ENCODE measurements at places on chromosomes 11 and 22.

DNA sequence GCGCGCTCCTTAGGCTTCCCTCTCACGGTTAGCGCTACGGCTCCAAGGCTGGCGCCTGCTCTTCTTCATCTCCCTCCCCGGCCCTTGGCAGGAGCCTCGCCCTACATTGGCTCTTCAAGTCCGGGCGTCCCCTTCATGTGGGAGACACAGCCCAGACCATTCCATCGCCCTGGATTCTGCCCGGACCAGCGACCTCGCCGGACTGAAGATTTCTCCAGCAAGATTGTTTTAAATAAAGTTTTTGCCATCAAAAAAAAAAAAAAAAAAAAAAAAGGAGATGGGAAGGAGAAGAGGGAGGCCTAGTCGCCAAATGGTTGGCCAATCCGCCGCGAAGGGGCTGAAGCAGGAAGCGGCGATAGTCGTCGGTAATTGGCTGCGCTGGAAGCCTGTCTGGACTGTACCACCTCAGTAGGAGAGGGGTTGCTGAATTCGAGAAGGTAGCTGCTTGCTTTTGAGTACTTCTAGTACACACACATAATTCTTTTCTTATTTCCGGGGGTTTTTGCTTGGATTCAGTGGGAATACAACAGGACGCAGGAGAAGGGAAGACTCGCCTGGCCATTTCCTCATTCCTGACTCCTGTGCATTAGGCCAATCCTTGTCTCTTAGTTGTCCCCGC is 688 bp upstream of the ZDHHC5 start:
- peak; percentile 93 for DNase-seq

DNA sequence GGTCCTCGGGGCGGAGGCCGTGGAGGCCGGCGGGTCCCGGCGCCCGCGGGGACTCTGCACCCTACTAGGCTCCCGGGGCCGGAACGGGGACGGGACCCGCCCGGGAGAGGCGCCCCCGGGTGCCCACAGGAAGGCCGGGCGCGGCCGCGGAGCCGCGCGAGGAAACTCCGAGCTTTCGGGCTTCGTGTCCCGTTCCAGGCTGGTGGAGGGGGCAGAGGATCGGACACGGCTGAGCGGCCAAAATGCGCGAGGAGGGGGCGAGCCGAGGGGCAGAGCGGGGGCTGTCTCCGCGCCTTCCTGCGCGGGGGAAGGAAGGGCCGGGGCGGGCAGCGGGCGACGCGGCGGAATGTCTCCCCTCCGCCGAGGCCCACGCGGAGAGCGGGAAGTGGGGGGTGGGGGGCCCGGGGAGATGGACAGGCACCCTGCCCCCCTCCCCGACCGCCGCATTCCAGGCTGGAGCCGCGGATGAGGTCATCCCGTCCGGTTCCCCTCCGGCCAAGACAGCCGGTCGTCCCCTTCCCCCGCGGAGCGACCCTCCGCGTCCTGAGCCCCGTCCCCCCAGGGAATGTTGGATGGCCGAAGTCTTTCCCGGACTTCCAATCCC is 430 bp downstream of the CDC42EP1 start:
- DNase-seq: no peak

- DNase-seq: peak; percentile 47
Measured at GRCh38 chr11:64858467-64859263, 14.2 kb upstream of the CDC42BPG start.

GRCh38 chr11:109972181-109972715 is 120.9 kb upstream of the ZC3H12C start:
- no peak for DNase-seq

DNA sequence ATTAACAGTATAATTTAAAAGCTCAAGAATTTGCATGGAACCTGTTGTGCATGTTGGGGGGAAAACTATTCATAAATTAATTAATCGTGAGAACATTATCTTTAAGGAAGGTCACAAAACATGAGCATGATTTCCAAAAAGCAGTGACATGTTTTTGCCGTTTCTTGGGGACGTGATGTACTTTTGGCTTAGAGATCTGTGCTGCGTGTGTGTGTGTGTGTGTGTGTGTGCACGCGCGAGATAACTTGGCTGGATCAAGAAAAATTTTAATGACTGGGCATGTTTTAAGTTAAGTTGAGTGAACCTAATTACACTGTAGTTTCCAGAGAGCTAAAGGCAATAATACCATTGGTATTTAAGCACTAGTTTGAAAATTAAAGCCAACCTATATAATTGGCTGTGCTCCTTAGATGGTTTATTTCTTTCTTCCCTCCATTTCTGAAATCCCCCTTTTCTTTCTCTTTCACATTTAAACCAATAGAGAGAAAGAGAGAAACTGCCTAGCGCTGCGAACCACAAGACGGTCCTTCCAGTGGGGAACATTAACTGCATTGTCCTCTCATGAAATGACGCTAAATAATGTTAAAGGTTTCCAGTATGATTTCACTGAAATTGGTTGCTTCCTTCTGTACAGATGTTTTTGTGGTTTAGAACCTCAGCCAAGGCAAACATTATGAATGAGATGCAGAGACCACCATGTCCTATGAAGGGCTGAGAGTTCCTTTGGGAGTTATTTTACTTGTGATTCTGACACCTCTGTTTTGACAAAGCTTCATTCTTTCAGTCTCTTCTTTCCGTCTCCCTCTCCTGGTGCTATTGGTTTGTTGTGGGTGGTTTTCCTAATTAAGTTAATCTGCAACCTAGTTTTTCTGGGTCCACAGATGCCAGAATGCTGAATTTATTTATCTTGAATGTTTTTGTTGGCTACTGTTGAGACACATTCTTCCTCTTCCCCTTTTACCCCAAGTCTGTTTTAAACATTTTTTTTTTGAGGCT is 51.7 kb downstream of the ZBTB16 start:
- DNase-seq: no peak

DNA sequence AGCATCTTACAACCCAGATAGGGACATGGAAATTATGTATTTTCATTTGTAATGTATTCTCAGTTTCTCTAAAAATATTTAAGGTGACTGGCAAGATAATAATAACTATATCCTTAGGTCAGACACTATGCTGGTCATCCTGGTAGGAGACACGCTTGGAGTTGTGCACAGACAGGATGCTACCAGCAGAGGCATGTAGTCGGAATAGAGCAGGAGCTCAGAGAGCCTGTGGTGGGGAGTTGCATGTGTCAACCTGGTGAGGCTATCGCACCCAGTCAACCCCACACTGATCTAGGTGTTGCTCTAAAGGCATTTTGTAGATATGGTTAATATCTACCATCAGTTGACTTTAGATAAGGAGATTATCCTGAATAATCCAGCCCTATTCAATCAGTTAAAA is 318.5 kb downstream of the MIAT start:
- DNase-seq: no peak

DNA sequence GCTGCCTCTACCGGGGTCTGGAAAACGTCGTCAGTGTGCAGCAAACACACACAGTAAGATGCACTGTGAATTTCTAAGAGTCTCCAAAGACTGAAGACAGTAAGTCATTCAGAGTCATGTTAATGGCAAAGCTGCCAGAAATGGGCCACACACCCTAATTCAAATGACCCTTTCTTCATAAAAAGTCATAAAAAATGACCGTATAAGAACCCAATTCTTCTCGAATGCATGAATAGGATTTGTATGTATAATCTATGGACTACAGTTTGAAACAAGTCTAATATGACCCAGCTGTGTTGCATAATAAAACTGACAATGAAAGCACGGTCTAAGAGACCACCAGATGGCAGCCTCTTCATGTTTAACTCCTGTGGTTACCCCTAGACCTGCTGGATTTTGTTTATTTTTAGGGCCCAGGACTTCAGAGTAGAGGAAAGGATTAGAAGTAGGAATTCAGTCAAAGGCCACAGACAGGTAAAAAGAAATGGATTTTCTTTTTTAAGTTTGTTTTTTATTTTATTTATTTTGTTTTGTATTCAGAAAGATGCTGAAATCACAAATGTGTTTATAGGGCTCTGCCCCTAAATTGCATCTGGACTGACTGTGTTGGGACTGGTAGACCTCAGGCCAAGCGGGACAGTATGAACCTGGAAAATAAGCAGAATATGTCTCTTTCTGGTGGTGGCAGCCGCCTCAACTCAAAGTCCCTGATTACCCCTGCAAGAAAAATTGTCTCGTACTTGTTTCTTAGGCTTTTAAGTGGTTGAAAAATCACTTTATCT is 32.1 kb upstream of the SLC5A12 start:
- no peak for DNase-seq

DNA sequence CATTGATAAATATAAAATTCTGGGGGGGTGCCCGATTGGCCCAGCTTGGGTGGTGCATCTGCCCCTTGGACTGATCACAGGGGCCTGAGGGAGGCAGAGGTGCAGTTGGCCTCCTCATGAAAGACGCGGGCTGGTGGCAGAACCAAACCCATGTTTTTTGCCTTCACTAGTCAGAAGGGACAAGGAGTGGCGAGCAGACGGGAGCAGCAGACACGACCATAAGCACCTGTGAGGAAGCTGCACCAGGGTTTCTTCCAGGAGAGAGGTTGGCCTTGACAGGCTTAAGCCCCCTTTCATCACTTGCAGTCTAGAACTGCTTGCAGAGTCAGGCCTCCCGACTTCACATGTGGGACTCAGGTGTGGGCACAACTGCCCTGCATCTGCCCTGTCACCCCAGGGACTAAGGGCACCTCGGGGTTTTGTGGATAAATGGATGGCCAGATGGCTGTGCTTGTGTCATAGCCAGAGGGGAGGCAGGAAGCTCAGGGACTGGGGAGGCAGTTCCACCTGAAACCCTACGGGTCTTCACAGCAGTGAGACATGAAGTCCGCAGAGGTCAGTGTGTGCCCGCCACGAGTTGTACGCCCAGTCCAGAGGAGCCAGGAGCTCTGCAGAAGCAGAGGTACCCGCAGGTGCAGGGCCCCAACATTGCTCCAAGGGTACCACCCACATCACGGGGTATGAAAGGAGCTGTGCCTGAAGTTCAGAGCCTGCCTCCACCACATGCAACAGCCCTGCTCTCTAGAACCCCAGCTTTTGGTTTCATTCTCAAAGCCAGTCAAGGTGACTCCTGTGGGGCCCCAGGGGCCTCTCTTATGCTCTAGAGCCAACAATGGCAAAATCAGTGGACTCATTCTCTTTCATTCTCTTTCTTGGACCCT is 18.2 kb upstream of the SYT13 start:
- DNase-seq: no peak

GRCh38 chr22:45603619-45604018 is 68.0 kb upstream of the ATXN10 start:
- DNase-seq: no peak

GRCh38 chr22:41688365-41689211 is at the start of gene SNU13:
Gene SNU13 (minus strand): TSS chr22:41688867. CDS start chr22:41688796, 71 bp downstream.
- DNase-seq: peak; percentile 88

- no peak for DNase-seq
Measured at GRCh38 chr11:22169833-22170232, 23.1 kb upstream of the ANO5 start.

- DNase-seq: no peak
Measured at GRCh38 chr11:56172256-56172830, 4.1 kb upstream of the OR5J2 start.

GRCh38 chr22:25475257-25476022 is 89.0 kb upstream of the GRK3 start:
- no peak for DNase-seq

DNA sequence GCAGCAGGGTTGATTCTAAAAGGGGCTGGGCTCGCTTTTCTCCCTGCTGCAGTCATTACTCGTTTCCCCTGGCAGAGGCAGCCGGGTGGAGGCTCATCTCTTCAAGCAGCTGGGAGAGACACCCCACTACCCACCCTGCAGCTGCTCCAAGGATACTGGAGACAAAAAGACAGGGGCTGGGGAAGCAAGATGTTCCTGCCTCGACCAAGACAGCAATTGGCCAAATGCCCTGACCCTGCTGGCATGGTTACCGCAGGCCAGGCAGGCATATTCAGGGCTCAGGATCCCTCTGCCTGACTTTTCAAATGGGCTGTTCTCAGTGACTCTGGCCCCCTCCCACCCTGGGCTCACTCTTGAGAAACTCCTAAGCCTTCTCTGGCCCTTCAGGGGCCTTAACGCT is 6.8 kb upstream of the RGL4 start:
- DNase-seq: no peak

GRCh38 chr11:58301576-58301975 is 33.5 kb upstream of the OR10W1 start:
- DNase-seq: no peak

- no peak for DNase-seq
Measured at GRCh38 chr11:31480930-31481329, 28.5 kb downstream of the IMMP1L start.

DNA sequence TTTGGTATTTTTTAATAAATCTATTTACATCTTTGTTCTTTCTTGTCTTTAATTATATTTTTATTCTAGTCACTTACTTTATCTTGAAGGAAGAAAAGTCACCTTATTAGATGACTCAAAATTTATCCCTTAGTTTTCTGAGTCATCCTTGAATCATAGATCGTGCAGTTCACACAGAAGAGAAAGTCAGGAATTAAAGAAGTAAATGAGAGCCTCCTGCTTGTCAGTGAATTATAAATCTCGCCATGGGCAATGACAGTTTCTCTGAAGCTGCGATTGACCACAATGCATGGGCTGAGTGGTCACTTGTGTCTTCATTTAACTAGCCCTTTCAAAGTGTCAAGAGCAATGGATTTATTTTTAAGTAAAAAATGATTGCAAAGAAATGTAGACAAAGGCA is 91.2 kb downstream of the LUZP2 start:
- DNase-seq: no peak

DNA sequence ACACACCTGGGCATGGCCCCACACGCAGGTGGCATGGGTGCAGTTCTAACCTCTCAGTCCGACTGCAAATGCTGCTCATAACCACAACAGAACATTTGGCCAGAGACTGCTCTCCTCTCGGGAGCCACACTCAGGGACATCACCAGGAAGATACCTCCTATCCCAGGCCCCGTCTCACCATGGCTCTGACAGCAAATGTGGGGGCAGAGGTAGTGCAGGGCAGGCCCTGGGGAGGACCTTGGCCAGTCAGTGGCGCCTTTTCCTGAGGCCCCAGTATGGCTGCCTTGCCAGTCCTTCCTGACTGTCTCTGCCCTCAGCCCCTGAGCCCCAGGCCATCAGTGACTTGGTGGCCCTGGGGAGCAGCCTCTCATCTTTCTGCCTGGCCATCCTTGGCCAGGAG is 2.8 kb downstream of the KRTAP5-6 start:
- no peak for DNase-seq

- DNase-seq: no peak
Measured at GRCh38 chr22:24007253-24008021, 2.2 kb upstream of the GSTT4 start.

GRCh38 chr22:31584804-31585160 is 77.2 kb downstream of the PISD start:
- DNase-seq: no peak

DNA sequence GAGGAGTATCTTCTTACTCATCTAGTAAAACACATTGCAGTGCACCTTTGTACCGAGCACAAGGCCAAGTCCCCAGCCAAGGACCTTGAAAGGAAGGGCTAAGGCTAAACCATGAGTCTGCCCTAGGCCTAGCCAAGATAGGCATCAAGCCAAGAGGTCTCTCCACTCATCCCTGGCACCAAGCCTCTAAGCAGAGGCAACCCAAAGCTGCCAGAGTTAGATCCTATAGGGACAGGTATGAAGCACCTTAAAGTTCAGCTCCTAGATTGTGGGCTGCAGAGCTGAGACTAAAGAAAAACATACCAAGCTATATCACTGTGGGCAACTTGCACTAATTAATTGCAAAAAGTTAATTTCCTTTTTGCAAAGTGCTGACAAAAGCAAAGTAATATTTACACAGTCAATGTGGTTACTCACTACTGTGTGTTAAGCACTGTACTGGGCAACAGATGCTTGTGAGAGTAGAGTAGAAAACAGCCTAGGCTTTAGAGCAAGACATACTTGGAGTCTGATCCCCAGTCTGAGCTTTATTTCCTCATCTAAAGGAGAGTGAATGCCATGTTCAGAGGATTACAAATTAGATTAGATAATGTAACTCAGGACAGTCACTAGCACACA is 7.2 kb downstream of the COA4 start:
- no peak for DNase-seq
